Activated T-helper 1 cell treated with Interleukin-2 at 50 U/mL for 16 hours (primary cell): ENCODE measurements at places on chromosomes 1 and 21.

- DNase-seq, result no peak
Observed at GRCh38 chr1:119633575-119633974, 14.5 kb downstream of the ZNF697 start.

GRCh38 chr1:3440300-3440681, 14.2 kb upstream of the ARHGEF16 start:
- no peak for DNase-seq

- no peak for DNase-seq
Observed at GRCh38 chr1:236869911-236870310, 74.8 kb downstream of the MTR start.

DNA sequence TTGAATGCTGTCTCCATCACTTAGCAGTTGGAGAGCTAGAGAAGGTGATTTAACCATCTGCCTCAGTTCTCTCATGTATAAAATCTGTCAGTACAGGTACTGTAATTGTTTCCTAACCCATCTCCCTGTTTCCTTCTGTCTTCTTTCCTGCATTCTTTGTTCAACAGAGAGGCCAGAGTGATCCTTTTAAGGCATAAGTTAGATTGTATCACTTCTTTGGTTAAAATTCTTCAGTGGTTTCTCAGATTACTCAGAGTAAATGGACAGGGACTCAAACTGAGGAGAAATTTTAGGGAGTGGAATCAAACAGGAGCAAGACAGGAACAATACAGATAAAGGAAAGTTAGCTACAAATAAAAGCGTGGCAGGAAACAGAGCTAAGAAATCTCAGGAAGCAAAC, 45.2 kb upstream of the SSX2IP start:
- DNase-seq, result no peak

DNA sequence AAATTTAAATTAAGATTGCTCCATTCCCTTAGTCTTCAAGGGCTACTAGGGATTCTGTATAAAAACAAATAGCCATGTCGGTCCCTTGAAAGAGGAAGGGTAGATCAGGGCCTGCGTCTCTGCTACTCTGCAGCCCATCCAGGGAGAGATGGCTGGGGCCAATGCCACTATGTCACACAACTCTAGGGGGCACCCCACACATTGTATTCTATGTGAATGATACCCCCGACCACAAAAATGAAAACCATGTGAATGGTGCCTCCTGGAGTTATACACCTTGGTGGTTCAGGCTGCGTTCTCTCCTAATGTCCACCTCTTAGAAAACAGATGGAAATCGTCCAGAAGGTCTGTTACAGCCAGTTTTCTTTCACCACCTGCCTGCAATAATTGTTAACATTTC, 18.0 kb downstream of the PIK3C2B start:
- no peak for DNase-seq

GRCh38 chr1:246281639-246282038, 225.4 kb downstream of the SMYD3 start:
- DNase-seq, result no peak

- no peak for DNase-seq
Observed at GRCh38 chr1:185151215-185151614, 5.5 kb downstream of the TRMT1L start.

DNA sequence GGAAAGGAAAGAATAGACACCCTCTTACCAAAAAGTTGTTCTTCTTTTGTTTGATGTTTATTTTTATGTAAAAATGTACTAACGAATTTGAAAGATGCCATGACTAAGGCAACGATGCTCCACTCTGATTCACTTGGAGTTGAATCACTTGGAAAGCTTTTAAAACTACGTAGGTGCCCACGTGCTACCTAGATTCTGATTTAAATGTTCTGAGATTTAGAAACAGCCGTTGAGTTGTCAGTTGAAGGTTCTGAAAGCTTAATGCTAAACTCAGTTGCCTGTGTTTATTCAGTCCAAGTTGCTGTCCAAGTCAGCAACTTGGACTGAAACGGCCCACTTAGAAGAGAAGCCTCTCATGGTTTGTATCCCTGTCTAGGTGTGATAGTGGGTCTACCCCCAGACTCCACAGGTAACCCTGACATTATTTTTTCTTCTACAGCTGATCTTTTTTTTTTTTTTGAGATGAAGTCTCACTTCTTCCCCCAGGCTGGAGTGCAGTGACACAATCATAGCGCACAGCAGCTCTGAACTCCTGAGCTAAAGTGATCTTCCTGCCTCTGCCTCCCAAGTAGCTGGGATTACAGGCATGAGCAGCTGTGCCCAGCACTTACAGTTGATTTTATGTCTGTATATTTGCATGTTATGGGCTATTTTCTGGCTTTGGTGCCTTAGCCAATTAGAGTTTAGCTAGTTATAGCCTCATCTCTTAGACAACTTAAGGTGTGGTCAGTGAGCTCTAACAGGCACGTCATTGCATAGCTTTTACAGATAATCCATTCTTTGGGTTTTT, 1.4 kb upstream of the VAMP4 start:
- no peak for DNase-seq

- DNase-seq, result no peak
Observed at GRCh38 chr1:66648901-66649595, 103.2 kb upstream of the DYNLT5 start.

GRCh38 chr1:51217101-51217500, 19.0 kb upstream of the RNF11 start:
- DNase-seq, result no peak

- DNase-seq, result no peak
Observed at GRCh38 chr21:15423676-15424445, 305.9 kb upstream of the USP25 start.

DNA sequence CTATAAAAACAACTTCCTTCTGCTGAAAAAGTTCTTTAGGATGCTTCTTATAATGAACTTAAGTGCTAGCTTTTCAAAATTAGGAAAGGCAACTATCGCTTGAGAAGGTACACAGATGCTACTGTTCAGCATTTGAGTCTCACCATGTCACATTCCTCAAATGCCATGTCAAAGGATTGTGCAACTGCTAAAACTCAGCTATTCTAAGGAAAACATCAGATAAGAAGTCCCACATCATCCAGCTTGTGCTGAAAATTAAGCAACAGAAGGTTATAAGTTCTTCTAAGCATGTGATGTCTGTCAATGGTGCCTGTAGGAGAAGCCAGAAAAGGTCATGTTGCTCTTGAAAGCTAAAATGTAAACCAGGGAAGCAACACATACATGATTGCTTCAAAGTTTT, 36.5 kb downstream of the MCOLN2 start:
- no peak for DNase-seq

DNA sequence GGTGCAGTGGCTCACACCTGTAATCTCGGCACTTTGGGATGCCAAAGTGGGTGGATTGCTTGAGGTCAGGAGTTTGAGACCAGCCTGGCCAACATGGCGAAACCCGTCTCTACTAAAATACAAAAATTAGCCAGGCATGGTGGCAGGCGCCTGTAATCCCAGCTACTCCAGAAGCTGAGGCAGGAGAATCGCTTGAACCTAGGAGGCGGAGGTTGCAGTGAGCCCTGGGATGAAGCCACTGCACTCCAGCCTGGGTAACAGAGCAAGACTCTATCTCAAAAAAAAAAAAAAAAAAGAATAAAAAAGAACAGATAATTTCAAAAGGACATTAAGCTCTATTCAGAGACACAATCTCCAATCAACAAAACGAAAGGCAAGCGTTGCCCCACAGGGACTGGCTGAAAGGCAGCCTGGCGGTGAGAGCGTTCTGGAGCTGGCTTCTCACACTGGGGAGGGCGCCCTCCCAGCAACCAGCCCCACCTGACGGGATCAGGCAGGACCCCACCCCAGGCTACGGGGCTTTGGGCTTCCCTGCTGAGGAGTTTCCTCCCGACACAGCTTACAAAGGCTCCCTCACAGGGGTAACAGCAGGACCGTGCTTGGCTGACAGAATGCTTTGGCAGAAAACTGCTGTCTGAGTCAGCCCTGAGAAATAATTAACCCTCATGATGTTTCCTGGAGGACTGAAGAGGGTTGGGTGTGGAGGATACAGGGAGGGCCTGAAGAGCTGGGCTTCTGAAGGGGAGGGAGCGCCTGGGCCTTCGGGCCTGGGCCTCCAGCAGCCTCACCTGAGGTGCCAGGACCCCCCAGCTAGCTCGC, 31.1 kb upstream of the SRP9 start:
- no peak for DNase-seq

DNA sequence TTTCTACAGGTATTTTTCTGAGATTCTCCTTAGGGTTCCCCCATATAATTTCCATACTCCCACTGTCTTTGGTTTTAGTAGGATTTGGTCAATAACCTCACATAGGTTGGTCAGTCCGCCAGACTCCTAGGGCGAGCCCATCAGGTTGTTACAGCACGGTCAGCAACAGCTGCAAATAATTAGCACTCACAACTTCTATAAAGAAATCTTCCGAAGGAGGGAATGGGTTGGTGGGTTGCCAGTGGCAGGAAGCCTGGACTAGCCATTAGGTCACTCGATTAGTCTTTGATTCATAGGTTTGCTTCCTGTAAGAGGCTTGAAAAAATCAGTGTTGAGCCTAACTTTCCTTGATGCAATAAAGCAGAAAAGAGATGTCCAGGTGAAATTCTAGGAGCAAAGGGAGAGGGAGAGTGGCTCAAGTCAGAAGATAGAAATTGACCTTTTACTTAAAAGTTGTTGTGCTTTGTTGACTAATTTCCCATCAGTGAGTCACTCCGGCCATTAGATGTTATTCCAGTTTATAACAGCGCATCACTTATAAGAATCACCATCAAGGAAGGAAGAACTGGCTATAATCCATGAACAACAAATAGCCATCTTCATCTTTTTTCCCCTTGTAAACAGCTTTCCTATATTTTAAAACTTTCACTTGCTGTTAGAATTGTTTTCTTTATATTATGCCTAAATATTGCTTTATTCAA, 88.3 kb downstream of the TPR start:
- DNase-seq, result no peak

DNA sequence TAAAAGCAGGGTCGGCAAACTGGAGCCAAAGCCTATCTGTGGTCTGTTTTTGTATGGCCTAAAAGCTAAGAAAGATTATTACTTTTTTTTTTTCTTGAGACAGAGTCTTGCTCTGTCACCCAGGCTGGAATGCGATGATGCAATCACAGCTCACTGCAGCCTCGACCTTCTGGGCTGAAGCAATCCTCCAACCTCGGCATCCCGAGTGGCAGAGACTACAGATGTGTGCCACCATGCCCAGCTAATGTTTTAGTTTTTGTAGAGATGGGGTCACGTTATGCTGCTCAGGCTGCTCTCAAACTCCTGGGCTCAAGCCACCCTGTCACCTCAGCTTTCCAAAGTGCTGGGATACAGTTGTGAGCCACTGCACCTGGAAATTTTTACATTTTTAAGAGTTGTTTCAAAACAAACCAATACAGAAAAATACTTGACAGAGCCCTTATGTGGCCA, 6.5 kb upstream of the GLRX2 start:
- no peak for DNase-seq

- no peak for DNase-seq
Observed at GRCh38 chr1:219661464-219662092, 48.7 kb upstream of the ZC3H11B start.

DNA sequence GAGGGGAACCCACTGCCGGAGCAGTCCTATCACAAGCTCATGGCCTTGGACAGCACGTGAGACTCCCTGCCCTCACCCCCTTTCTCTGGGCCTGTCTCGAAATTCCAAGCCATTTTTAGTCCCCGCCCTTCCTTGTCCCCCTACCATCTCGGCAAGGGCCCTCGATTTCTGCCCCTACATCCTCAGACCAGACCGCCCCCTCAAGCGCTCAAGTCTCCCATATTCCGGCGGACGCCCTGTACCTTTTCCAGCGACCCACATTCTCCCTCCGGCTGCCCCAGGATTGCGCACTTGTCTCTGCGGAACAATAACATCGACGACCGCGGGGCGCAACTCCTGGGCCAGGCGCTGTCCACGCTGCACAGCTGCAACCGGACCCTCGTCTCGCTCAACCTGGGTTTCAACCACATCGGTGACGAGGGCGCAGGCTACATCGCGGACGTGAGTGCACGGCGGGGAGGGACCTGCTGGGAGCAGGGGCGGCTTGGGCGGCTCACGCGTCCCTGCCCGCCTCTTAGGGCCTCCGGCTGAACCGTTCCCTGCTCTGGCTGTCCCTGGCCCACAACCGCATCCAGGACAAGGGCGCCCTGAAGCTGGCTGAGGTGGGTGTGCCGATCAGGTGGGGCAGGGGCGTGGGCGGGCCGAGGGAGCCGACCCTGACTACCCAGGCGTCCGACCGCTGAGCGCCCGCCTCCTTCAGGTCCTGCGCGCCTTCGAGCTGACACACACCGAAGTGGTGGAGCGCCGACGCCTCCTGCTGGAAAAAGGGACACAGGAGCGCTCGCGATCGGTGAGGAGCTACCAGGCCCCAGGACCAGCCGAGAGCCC, 7.0 kb downstream of the LRRC71 start:
- peak; percentile 43 for DNase-seq

GRCh38 chr1:218516526-218516925, 171.4 kb downstream of the TGFB2 start:
- DNase-seq, result no peak

GRCh38 chr1:71647513-71648300, 566.9 kb upstream of the ZRANB2 start:
- DNase-seq, result no peak

- no peak for DNase-seq
Observed at GRCh38 chr1:181732218-181732990, 249.1 kb downstream of the CACNA1E start.

DNA sequence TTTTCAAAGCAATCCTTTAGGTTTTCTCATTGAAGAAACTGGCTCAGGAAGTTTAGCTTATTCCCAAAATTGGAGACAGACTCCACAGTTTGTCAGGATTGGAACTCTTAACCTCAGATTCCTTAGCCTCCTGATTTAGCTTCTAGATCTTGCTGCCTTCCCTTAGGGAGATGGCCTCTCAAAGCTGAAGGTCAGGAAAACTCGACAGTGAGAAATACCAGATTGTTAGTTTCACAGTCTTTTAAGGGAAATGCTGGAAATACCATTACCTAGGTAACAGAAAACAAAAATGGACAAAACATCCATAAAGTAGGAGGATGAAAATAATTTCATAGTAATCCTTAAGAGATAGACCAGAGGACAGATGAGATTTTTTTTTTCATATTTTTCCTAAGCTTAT, 7.8 kb downstream of the RASAL2 start:
- no peak for DNase-seq

DNA sequence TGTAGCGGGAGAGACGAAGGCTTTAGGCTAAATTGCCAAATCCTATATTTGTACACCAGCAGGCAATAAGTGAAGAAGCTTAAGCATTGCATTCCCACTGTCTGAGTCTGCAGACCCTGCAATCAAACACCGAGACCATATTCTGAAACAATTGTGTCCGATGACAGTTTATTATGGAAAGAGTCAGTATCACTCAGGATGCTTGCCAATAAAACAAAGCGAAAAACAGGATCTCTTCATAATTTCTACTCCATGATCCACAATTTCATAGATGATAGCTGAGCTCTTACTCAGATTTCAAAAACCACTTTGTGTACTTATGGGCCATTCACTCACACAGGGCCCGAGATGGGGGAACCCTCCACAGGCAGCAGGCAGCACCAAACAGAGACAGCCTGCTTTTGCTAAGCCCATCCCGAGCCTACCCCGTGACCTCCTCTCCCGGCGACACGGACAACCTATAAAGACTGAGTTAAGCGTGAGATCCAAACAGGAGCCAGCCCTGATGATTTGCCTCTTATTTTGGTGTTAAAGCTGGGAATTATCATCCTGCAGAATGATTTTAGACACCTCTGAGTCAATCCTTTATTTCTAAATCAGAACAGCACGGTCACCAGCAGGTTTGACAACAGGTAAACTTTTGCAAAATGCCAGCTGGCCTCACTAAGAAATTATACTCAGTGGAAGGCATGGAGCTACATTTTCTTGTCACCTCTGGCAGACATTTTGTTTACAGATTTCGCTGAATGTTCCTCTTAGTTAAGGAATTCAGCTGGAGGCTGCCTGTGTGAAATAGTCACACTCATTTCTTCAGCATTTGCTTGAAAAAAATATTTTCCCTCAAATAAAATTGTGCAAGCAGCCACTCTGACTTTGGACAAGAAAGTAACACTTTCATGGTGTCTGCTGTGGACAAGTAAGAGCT, 212.4 kb downstream of the GPATCH2 start:
- DNase-seq, result no peak
